ENCODE measurements at places on chromosomes 4 and X.

DNA sequence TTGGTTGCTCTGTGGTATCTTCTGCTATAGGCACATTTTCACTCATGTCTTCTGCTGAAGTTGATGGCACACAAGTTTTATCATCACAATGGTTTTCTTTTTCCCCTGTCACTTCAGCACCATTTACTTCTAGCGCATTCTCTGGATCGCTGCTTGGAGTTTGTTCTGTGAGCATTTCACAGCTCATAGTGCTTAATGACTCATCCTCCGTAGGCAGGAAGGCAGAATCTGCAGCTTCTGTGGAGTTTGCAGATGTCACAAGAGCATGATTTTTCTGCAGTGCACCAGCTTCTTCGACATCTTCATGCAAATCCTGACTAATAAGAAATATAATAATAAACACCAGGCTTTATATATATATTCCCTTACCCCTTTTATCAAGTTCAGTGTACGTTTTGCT, 83.6 kb downstream of the CHM start:
- peak; percentile 66 for DNase-seq

GRCh38 chrX:143757375-143757774, 36.8 kb upstream of the SPANXN2 start:
- no peak for DNase-seq

DNA sequence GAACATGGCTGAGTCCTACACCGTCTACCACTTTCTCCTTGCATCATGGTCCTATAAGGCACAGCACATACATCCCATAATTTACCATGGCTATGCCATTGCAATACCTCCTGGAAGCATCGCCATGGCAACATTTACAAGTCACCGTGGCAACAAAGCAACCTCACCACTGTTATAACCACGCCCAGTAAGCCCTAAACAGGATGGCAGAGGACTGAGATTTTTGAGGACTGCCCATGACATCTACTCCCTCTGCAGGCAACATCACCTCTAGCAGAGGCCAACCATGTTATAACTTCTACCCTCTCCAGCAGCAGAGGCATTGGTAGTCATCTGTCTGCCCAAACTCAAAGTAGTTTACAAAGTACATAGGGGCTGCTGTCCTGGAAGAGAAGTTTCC, 29.7 kb downstream of the BCOR start:
- DNase-seq, result no peak

DNA sequence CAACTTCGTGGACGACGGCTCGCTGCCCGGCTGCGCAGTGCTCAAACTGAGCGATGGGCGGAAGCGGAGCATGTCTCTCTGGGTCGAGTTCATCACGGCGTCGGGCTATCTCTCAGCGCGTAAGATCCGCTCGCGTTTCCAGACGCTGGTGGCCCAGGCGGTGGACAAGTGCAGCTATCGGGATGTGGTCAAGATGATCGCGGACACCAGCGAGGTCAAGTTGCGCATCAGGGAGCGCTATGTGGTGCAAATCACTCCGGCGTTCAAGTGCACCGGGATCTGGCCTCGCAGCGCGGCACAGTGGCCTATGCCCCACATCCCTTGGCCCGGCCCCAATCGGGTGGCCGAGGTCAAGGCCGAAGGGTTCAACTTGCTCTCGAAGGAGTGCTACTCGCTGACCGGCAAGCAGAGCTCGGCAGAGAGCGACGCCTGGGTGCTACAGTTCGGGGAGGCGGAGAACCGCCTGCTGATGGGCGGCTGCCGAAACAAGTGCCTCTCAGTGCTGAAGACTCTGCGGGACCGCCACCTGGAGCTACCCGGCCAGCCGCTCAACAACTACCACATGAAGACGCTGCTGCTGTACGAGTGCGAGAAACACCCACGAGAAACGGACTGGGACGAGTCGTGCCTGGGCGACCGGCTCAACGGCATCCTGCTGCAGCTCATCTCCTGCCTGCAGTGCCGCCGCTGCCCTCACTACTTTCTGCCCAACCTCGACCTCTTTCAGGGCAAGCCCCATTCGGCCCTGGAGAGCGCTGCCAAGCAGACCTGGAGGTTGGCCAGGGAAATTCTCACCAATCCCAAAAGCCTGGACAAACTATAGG, 1.5 kb downstream of the MAB21L2 start:
- peak; percentile 44 for DNase-seq

- DNase-seq, result no peak
Observed at GRCh38 chr4:48047421-48047844, 30.9 kb downstream of the NIPAL1 start.

- DNase-seq, result no peak
Observed at GRCh38 chr4:120777459-120777858, 145.1 kb downstream of the PRDM5 start.

DNA sequence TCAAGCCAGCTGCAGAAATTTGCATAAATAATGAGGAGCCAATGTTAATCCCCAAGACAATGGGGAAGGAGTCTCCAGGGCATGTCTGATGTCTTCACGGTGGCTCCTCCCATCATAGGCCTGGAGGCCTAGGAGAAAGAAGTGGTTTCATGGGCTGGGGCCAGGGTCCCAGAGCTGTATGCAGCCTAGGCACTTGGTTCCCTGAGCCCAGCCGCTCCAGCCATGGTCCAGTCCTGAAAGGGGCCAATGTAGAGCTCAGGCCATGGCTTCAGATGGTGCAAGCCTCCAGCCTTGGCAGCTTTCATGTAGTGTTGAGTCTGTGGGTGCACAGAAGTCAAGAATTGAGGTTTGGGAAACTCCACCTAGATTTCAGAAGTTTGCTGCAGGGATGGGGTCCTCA, 628.2 kb upstream of the GRIA3 start:
- no peak for DNase-seq

GRCh38 chr4:125985856-125986255, 671.1 kb downstream of the FAT4 start:
- DNase-seq, result peak; percentile 2

GRCh38 chrX:2547736-2548135, 47.0 kb upstream of the DHRSX start:
- no peak for DNase-seq

DNA sequence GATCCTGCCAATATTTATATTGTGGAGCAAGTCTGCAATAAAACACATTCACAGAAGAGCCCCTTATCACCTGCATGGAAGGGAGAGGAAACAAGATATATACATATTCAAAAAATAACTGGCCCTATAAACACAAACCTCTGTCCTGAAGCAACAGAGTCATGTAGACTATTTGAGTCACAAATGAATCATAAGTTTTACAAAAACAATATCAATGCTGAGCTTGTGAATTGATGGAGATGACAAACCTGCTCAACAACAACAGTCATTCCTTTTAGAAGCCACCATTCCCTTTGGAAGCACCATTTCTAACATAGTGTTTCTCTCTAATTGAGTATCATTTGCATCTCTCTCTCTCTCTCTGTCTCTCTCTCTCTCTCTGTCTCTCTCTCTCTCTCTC, 313.9 kb downstream of the MID1IP1 start:
- no peak for DNase-seq

GRCh38 chrX:65610481-65610880, 57.0 kb upstream of the MSN start:
- no peak for DNase-seq

- DNase-seq, result peak; percentile 97
Observed at GRCh38 chr4:26342328-26343037, 21.7 kb downstream of the RBPJ start.

DNA sequence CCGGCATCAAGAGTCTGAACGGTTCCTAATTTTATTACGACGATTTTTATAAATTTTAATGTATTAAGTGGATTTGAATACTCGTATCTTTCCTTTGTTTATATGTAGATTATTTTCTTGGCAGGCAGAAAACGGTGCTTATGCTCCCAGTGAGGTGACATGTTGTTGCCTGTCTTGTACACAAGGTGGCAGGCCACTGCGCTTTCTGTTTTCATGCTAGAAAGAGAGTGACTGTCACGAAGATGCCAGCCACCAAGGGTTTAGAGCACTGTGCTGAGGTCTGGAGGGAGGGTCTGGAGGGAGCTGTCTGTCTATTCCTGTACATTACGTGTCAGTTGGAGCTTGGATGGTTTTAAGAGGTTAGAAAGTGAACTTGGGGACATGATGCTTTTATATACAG, 87.7 kb downstream of the SHROOM2 start:
- DNase-seq, result no peak

DNA sequence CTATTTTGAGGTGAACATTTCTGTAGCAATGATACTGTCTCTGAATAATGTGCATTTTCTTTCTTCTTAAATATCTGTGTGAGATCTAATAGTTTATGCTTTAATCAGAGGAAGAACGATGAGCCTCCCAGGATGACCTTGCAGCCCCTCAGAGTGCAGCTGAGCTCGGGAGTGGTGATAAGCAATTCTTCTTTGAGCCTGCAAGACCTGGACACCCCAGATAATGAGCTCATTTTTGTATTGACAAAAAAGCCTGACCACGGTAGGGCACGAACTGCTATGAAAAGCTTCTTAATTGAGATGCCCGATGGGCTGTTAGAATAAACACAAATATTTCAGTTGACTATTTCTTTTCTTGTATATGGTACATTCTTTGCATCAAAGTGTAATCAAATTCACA, 105.0 kb upstream of the ANXA3 start:
- DNase-seq, result no peak

DNA sequence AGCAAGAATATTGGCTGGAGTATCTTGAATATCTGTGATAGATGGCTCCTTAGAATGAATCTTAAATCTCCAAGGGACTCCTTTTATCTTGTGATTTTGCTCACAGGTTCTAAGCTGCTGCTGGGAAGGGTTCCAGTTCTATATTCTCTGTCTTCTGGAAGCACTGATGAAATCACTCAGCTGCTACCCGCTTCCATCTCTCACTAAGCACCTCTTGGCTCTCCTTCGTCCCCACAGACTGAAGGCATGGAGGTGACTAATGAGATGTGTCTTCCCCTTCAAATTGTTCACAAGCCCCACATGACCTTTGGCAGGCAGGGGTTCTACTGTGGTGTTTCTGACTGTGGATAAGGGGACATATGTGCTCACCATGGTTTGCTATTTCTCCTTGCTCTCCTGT, 75.9 kb downstream of the C4orf51 start:
- DNase-seq, result peak; percentile 40

DNA sequence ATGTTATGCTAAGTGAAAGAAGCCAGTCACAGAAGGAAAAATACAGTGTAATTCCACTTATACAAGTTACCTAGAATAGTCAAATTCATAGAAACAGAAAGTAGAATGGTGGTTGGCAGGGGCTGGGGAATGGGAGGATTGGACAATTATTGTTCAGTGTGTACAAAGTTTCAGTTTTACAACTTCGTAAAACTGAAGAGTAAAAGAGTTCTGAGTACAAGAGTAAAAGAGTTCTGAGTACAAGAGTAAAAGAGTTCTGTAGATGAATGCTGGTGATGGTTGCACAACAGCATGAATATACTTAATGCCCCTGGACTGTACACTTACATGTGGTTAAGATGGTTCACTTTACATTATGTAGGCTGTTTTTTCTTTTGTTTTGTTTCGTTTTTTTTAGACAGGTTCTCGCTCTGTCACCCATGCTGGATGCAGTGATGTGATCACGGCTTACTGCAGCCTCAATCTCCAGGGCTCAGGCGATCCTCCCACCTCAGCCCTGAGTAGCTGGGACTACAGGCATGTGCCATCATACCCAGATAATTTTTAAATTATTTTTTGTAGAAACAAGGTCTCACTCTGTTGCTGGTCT, 230.9 kb downstream of the SOWAHB start:
- no peak for DNase-seq

DNA sequence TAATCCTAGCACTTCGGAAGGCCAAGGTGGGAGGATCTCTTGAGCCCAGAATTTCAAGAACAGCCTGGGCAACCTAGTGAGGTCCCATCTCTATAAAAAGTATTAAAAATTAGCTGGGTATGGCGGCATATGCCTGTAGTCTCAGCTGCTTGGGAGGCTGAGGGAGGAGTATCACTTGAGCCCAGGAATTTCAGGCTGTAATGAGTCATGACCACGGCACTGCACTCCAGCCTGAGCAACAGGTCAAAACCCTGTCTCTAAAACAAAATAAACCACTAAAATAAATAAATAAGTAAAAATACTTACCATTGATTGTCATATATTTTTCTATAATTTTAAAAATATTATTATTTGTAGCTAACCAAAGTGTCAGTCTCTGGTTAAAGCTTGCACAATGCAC, 315.6 kb upstream of the SMIM31 start:
- peak; percentile 55 for DNase-seq

- DNase-seq, result no peak
Observed at GRCh38 chr4:133014473-133015135, 134.5 kb upstream of the PCDH10 start.

GRCh38 chr4:119135721-119136121, at the start of gene MYOZ2:
TSS of gene MYOZ2 (plus strand) at chr4:119135832. CDS start at chr4:119136526, 694 bp downstream.
- peak; percentile 17 for DNase-seq
